ENCODE measurements at places on chromosomes 12 and 14. TPM values are rescaled to one million over a fixed set of nuclear protein-coding genes. Genes with fewer than 3 reads are reported as not detected.

DNA sequence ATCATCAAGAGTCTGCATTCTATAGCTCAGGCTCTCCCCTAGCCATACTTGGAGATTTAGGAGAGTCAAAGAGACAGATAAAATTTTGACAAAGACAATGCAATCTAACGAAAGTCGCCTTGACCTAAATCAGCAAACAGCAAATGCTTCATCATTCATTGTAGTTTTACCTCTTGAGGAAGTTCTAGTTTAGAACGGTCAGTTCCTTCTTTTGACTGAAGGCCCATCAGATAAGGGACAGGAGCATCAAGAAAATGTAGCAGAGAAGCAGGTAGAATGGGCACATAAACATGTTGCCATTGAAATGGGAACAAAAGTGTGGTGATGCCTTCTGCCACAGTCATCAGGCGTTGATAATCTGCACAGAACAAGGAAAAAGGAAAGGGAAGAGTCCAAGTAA lies 130.9 kb downstream of the DENND5B start:
- DNase-seq: no peak

DNA sequence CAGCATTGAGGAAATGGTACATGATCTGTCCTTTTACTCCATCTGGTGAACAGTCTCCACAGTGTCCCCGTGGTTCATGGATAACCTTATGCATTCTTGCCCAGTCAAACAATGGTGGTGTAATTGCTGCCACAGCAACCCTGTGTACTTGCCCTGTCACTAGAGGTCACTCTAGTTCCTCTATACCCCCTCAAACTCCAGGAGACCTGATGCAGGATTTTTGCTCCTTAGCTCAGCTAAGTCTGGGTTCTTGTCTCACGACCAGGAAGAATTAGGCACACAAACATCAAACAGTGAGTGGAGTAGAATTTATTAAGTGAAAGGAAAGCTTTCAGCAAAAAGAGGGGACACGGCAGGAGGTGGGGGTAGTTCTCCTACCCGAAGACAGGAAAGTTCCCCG lies 24.7 kb upstream of the EEA1 start:
- DNase-seq: no peak

Gene ART4
- polyA plus RNA-seq: not detected

Gene RILPL1
- 8.0 TPM for polyA plus RNA-seq

DNA sequence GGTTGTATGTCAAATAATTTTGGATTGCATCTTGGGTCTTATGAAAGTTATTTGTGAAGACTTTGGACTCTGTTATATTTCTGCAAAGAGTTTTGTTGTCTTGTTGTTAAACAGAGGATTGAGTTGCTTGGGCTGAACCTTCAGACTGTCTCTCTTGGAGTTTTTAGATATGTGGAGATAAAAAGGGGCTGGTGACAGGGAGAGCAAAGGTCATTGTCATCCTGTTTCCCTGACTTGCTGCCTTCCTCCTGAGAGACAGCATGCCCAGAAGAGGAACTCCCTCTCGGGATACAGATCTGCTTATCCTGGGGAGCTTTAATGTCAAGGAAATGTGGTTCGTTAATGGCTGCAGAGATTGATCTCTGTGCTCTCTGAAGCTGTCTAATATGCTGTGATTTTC lies 47.6 kb upstream of the RFLNA start:
- no peak for DNase-seq

DNA sequence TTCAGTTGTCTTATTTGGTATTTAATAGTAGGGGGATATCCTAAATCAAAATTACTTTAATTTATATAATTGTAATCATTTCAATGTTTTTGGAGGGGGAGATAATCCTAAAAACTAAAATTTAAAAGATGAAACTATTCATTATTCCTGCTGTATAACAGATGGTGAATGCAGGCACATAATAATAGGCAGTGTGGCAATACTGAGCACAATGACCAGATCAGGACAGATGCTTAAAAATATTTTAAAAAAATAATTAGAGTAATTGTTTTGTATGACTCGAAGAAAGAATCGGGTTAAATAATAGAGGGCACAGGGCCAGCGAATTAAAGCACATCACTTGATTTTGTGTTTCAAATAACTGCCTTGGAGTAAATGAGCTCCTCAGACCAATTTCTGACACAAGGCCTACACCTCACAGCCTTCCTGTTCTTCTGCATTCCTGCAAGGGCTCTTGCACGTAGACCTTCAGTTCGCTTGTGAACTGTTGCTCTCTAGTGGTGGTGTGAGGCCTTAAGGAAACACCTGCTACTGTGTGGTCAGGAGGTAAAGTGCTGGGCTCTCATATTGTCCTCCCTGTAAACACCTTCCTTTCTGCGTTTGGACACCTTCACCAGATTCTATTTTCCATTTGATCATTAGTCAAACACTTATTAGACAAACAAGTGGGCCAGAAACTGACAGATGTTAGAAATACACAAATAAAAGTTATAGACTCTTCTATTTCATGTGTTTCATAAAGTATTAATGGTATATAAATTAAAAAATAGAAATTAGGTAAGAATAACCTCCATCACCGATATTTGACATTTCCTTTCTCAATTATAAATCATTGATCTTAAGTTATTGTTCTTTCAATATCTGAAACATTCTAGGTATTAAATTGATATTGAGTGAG lies 29.3 kb upstream of the KLRF1 start:
- DNase-seq: peak; percentile 13

DNA sequence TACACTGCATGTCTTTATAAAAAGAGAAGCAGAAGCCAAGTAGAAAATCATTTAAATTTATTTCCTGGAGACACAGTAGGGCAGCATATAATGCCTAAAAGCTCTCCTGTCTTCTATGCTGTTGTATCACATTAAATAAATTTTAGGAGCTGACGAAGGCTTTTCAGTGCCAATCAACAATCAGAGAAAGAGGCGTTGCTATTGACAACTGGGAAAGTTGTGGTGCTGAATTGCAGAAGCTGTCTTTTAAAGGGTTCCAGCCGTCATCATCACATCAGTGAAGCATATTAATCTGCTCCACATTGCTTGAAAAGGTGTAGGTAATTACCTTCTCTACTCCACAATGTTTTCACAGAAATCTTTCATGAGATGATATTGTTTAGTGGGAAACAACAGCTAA lies 103.9 kb downstream of the FSCB start:
- DNase-seq: no peak

- DNase-seq: no peak
These were observed 100.5 kb upstream of the STXBP6 start for GRCh38 chr14:25150401-25150800.

- peak; percentile 4 for DNase-seq
These were observed 138.5 kb downstream of the MGAT4C start for GRCh38 chr12:86117711-86118110.

DNA sequence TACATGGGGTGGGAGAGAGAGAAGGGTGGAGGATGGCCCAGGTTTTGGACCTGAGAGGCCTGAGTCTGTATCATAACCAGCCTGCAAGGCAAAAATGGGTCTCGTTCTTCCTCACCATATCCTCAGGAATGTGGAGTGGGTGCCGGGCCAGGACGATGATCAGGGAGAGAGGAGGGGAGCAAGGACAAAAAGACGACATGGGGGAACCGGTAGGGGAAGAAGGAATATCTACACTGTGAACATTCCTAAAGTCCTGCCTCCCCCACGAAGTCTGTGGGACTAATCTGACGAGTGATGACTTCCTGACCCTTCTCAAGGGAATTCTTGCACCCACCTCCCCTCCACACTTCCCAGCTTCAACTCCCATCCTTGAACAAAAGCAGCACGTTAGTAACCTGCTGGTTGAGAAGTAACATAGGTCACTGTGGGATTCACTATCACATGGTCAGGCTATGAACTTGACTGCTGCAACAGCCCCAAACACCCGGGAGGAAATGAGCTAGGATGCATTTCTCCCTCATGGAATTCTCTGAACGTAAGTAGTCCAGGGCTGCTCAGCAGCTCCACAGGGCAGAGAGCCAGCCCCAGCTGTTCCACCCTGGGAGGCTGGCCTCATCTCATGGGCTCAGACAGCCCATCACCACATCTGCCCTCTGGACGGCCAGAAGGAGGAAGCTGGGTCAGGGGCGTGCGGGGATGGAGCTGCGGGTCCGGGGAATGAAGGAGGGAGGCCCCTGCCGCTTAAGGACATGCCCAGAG lies 36.8 kb upstream of the VWF start:
- no peak for DNase-seq

DNA sequence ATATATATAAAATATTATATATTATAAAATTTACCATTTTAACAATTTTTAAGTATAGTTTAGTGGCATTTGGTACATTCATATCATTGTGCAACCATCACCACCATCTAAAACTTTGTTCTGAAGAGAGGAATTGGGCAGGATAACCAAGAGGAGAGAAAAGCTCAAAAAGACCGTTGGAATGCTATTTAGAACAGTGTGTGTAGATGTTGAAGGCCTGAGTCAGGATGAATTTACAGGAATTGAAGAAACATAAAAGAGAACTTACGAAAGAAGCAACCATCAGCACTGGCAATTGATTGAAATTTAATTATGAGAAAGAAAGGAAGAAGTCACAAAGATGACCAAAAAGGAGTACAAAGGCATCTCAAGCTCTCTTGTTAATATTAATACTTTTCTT lies 196.9 kb upstream of the PWP1 start:
- no peak for DNase-seq

DNA sequence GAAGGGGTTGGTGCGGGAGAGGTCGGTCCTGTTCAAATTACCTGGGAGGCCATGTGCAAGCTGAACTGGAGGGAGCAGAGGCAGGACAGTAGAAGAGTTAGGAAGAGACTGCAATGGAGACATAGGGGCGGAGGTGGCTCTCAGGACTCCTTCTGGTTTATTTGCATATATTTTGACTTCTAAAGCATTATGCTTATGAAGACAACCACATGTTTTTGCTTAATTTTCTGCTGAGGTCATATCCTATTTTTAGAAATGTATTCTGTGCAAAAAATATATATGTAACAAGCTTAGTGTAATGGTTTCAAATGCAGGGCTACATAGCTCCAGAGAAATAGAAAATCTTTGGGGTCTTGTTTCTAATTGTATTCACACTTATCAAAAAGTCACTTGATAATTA lies 137.0 kb upstream of the MDM1 start:
- DNase-seq: no peak

DNA sequence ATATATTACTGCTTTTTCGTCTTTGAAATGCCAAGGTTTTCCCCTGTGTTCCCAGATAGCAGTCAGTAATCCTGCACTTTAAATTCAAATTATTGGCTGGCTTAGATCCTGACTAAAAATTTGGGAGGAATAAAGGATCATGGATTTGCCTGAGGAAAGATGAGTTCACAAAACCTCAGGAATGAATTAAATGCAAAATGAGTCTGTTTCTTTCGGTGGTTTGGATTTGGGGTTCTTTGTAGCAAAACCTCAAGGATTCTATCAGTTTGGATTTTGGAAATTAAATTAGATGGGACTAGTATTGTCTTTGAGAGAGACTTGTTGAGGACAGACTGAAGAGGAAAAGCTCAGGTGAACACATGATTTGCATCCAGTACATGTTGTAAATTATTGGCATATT lies 36.1 kb downstream of the PPFIBP1 start:
- DNase-seq: no peak

DNA sequence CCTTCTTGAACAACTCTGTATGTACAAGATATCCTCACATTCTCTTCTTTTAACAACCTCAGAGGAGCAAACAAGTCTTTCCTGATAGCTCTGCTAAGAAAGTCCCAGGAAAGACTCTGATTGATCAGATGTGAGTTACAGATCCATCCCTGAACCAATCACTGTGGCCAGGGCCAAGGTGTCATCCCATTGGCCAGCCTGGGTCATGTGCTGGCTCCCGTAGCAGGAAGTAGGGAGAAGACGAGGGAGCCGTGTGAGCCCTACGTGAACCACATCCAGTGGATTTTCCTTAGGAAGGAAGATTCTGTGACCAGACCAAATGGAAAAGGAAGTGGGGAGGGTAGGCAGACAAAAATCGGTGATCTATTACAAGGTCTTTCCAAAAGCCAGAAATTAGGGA lies 5.6 kb downstream of the P2RX7 start:
- peak; percentile 42 for DNase-seq

GRCh38 chr14:74946659-74947281 lies 8.6 kb downstream of the PGF start:
- DNase-seq: peak; percentile 24

Gene TAS2R7
- polyA plus RNA-seq: not detected

- DNase-seq: no peak
These were observed 163.5 kb downstream of the CFAP54 start for GRCh38 chr12:96652870-96653269.

- peak; percentile 33 for DNase-seq
These were observed 202.6 kb downstream of the TMX1 start for GRCh38 chr14:51442513-51443175.

Gene IRAK3
- 0.16 TPM for polyA plus RNA-seq

GRCh38 chr14:69657950-69658355 lies 46.6 kb downstream of the SUSD6 start:
- no peak for DNase-seq

Gene PTPRR
- polyA plus RNA-seq: 0.15 TPM

DNA sequence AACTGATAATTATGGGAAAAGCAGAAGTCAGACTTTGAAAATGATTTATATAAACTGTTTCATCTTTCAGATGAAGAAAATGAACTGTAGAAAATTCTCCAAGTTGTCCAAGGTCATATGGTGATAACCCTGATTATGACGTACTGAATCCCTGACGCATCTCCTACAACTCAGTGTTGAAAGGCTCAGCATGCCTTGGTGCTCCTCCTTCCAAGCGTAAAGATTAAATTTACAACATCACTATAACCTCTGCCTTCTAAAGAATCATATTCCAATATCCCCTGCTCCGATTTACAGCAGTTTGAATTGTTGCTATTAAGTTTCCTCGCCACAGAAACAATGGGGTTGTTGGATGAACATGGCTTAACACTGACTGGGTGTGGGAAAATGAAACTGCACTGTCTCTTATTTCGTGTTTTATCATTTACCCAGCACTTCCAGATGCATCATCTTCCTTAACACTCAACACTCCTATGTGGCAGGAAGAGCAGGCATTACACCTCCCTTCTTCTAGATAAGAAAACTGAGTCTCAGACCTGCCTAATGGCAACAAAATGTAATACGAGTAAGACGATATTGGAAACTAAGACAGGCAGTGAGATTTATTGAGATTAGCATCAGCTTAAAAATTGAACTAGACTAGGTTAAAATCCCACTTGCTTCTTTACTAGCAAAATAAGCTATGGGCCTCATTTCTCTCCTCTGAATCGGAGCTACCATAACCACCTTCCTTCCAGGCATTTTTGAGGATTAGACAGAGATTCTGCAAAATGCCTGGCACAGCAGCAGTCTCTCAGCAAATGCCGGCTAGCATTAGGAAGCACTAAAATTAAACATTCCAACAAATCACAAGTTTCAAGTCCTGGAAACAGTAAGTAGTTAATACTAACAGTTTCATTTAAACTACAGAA lies 74.2 kb downstream of the PPM1H start:
- DNase-seq: no peak

Gene PLEKHH1
- polyA plus RNA-seq: 3.5 TPM
